Neural crest cell (in vitro differentiated cells): ENCODE measurements at places on chromosomes 1 and 21.

DNA sequence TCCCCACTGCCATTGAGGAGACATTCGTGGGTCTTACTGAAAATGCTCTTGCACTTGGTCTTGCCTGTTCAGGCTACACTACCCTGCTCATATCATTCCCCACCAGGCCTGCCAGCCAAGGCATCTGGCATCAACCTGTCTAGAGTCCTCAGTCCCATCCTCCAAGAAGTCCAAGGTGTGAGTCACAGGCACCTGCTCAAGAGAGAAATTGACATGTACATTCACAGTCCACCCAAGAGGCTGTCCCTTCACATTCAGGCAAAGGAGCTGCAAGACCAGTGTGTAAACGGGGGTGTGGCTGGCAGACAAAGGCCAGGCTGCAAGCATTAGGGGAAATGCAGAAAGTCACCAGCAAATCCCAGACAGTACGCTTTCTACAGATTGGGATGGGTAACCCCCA is 13.1 kb upstream of the PLA2G2C start:
- no peak for DNase-seq
- no peak overlapping the region for H3K27ac ChIP-seq
- peaks cover 49% of the 10 kb centered on the region for H3K27me3 ChIP-seq
- H3K4me3 ChIP-seq, result no peak overlapping the region

DNA sequence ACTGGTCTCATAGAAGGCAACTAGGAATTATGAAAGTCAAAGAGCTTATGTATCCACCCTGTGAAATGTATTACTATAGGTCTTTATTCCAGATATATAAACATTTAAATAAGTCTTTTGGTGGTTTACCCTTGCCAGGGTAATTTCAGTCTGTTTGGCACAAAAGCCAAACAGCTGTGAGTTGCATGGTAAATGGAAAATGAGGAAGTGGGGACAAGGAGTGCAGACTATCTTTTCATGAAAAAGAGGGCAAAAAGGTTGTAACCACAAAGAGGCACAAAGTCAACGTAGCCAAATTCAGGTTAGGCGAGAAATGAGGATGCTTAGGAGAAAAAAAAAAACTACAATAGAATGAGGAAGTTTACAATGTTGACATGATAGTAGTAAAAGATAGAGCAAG is 492.3 kb upstream of the PRMT6 start:
- H3K4me3 ChIP-seq, result no peak overlapping the region
- no peak overlapping the region for H3K27ac ChIP-seq
- DNase-seq, result no peak
- H3K27me3 ChIP-seq, result no peaks in the 10 kb centered on the region
- no peaks in the 10 kb centered on the region for H3K36me3 ChIP-seq

DNA sequence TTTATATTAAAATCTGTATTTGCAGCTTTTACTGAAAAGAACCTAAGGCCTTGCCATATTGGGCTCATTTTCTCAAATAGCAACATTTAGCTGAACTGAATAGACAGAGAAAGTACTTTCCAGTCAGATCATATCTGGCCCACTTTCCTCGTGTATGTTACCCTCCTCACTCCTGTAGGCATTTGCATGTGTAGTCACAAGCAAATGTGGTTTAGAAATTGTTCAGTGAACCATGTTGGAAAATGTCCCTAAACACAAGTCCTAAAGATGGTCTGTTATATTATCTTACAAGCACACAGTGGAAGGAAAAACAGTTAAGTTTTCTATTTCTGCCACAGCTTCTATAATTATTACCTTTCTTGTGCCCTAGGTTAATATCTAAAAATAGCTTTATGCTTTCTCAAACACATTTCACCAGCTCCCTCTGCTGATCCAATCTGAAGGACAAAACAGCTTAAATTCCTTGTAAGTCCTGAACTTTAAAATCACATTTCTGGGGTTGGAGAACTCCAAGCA is 606 bp upstream of the FMO4 start:
- no peaks in the 10 kb centered on the region for H3K27me3 ChIP-seq
- no peaks in the 10 kb centered on the region for H3K36me3 ChIP-seq
- peak overlapping the region; percentile 79 for H3K4me3 ChIP-seq
- DNase-seq, result no peak

DNA sequence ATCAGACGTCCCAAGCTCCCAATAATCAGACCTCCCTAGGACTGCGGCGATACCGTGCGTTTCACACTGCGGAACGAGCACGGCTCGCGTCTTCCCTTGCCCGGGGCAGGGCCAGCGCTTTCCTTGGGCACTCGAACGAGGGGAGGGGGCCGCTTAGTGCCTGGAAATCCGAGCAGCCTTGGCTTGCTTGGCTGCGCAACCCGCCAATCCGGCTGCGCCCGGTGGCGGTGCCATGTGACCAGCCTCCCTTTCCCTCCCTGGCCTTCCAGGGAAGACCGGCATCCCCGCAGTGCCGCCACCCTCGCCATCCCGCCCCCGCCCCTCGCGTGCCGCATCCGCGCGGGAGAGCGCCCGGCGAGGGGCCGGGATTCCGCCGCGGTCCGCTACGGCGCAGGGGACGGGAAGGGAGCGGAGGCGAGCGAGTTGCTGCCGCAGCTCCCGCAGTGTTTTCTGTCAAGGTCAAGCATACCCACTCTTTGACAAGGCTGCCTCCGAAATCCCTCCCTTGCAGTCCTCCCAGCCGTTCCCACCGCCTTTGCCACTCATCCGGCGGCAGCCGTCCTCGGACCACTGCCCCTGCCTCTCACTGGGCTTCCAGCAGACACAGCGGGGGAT is 8.3 kb upstream of the RNF19B start:
- peak overlapping the region; percentile 89 for H3K27ac ChIP-seq
- H3K4me1 ChIP-seq, result peaks cover 9% of the 10 kb centered on the region
- peak overlapping the region; percentile 64 for H3K4me3 ChIP-seq
- peaks cover 45% of the 10 kb centered on the region for H3K27me3 ChIP-seq
